ENCODE measurements at places on chromosomes 4 and X. TPM values are rescaled to one million over a fixed set of nuclear protein-coding genes. Genes with fewer than 3 reads are reported as not detected.

DNA sequence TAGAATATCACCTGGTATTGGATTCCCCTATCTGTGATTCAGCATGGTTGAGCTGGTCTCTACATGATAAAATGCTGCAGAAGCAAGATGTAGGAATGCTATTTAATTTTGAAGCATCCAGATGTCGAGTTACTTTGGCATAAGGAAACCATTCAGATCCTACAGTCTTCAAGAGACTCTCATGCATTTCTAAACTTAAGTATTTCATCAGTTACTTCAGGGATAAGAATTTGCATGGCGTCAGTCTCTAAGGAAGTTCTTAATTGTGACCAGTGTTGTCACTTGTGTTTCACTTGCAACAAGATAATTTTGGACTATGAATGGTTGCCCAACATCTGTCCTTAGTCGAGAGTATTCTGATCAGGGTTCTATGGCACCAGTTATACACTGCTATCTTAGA is 192.4 kb downstream of the CCNG2 start:
- peaks cover 2% of the 10 kb centered on the region for H3K27me3 ChIP-seq
- DNase-seq: no peak
- no peak overlapping the region for H3K4me3 ChIP-seq
- H3K27ac ChIP-seq: no peak overlapping the region
- no peaks in the 10 kb centered on the region for H3K4me1 ChIP-seq
- no peaks in the 10 kb centered on the region for H3K36me3 ChIP-seq

DNA sequence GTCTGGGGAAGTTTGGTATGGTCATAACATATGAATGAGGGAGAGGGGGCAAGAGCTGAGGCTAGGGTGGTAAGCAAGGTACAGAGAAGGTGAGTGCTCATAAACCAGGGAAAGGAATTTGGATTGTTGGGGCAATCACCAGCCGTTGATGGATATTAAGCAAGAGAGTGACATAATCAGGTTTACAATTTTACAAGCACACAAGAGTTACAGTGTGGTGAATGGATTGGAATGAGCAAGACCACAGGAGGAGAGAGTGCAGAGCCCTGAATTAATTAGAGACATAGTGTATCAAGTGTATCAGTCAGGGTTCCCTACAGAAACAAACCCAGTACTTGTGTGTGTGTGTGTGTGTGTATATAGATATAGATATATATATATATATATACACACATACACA is 18.7 kb upstream of the FMR1NB start:
- no peak overlapping the region for H3K27ac ChIP-seq
- no peaks in the 10 kb centered on the region for H3K4me1 ChIP-seq
- no peak for DNase-seq
- H3K36me3 ChIP-seq: no peaks in the 10 kb centered on the region

DNA sequence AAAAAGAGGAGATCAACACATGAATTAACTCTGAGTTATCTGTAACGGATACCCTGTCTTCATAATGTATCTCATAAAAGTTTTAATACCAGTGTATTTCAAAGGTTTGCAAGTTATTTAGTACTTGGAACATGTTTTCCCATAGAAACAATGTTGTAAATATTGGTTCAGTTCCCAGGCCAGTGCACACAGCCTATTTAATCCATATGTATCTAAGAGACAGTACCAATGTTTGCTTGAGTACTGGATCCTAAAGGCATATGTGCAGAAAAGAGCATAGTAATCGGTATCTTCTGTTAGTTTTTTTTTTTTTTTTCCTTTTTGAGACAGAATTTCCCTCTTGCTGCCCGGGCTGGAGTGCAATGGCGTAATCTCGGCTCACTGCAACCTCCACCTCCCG is 46.1 kb downstream of the SLIT2 start:
- H3K27ac ChIP-seq: no peak overlapping the region
- no peaks in the 10 kb centered on the region for H3K36me3 ChIP-seq
- DNase-seq: no peak
- no peaks in the 10 kb centered on the region for H3K27me3 ChIP-seq

Gene ADGRG2
- not detected for total RNA-seq
